ENCODE measurements at places on chromosomes 1 and 21.

DNA sequence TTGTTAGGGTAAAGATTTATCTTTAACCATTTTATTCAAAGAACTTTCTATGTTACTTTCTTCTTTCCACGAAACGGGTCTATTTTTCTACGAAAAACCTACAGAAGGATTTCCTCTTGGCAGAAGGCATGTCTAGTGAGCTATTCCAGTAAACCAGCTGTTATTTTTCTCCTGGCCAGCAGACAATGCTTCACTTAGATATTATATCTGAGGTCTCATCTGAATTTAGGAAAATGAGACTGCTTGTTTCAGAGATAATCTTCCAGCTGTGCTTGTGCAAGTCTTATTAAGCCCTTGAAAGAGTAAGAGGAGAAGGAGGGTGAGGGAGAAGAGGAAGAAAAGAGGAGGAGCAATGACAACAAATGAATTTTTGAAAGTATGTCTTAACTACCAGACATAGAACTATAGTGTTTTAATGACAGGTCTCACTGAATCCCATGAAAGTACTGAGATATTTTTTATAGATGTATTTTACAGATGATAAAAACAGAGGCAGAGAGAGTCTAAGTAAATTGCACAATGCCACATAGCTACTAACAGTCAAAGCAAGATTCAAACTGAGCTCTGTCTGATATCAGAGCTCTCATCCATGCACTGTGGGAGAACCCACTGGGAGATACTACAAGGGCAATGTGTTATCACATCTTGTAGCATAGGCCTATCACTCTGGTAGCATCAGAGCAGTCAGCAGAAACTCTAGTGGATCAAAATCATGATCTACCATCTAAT lies 54.6 kb upstream of the SAMSN1 start:
- no peak for DNase-seq

GRCh38 chr21:21096956-21097355 lies 98.7 kb downstream of the NCAM2 start:
- DNase-seq, result no peak

DNA sequence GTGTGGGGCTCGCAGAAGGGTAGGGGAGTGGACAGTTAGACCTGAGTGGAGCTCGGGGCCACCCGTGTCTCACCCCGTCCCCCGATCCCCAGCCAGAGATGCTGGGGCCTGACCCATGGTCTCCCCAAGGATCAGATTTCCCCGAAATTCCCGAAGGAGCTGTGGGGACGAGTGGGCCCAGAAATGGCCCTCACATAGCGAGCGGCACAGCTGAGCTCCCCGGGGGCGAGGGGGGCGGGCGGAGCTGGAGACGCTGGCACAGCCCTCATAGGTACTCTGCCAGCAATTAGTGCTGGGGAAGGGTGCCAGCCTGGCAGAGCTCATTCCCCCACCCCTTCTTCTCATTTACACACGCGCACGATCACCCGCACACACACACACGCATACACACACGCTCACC lies 9.2 kb downstream of the CASZ1 start:
- DNase-seq, result no peak

- DNase-seq, result no peak
Observed at GRCh38 chr1:63810936-63811469, 37.2 kb downstream of the ROR1 start.

GRCh38 chr1:248613742-248614141 lies 16.2 kb upstream of the OR2T10 start:
- no peak for DNase-seq

- no peak for DNase-seq
Observed at GRCh38 chr1:93200086-93200620, 19.6 kb downstream of the CCDC18 start.

- no peak for DNase-seq
Observed at GRCh38 chr1:60345621-60346020, 272.1 kb upstream of the C1orf87 start.

DNA sequence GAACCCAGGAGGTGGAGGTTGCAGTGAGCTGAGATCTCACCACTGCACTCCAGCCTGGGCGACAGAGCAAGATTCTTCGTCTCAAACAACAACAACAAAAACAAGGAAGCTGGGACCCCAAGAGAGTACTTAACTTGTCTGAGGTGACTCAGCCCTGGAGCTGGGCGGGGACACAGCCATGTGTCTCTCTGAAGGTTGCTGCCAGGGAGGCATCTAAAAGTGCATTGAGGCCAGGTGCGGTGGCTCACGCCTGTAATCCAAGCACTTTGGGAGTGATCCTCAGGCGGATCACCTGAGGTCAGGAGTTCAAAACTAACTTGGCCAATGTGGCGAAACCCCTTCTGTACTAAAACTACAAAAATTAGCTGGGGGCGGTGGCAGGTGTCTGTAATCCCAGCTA lies 7.7 kb downstream of the IFI6 start:
- no peak for DNase-seq

GRCh38 chr21:34242973-34243372 lies 120.8 kb upstream of the KCNE2 start:
- DNase-seq, result no peak

- DNase-seq, result no peak
Observed at GRCh38 chr1:35590476-35591040, 17.4 kb downstream of the TFAP2E start.

GRCh38 chr1:30684881-30685795 lies 38.2 kb downstream of the MATN1 start:
- DNase-seq, result no peak

DNA sequence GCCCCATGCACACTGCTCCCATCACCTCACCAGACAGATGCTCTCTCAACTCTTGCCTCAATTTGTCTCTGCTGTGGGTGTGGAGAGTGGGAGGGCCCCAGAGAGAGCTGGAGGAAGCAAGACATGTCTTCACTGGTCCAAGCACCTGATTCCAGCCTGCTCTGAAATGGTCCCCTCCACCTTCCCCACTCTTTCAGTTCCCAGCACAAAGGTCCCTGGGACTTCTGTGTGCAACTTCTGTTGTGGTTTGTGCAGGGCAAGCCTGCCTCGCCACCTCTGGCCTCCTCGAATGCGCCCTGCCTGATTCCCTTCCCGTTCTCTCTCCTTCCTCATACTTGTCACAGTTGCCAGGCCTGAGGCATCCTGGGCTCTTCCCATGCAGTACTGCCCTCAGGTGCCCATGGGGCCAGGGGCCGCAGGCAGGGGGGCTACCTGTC lies 119.3 kb downstream of the SYT2 start:
- no peak for DNase-seq

DNA sequence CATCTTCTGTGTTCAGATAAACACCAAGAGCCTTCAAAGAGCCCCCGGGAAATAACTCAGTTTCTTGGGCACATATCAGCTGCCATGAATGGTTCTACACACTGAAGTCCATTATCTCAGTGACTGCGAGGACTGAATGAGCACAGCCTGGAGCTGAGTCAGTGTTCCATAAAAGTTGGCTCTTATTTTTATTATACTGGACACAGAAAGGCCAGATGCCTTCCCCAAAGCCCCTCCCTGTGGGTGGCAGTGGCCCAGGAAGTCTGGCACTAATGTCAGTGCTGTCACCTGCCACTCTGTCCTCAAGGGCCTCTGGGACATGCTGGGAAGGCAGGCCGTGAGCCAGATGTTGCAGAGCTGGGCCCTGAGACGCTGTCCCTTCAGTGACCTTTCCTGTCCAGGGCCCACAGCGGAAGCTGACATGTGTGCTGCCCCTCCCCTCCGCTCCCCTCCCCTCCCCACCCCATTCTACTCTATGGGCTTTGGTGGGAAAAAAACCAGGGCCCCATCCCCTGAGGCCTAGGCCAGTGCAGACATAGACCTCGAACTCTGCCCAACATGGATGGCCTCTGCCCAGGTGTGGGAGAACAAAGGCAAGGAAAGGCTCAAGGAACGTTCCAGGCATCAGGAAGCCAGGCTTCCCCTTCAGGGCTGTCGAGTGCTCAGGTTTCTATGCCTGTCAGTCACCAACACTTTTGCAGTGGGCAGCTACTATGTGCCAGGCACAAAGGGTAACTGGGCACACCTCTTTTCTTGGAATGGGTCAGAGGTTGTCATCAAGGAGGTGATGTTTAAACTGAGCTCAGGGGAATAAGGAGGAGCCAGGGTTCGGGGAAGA lies 22.4 kb upstream of the NPPB start:
- no peak for DNase-seq

- no peak for DNase-seq
Observed at GRCh38 chr1:246528933-246529731, 22.1 kb upstream of the SMYD3 start.

- no peak for DNase-seq
Observed at GRCh38 chr1:34603594-34603993, 151.3 kb upstream of the GJB5 start.

GRCh38 chr1:179144626-179145025 lies 62.8 kb downstream of the TOR3A start:
- no peak for DNase-seq

DNA sequence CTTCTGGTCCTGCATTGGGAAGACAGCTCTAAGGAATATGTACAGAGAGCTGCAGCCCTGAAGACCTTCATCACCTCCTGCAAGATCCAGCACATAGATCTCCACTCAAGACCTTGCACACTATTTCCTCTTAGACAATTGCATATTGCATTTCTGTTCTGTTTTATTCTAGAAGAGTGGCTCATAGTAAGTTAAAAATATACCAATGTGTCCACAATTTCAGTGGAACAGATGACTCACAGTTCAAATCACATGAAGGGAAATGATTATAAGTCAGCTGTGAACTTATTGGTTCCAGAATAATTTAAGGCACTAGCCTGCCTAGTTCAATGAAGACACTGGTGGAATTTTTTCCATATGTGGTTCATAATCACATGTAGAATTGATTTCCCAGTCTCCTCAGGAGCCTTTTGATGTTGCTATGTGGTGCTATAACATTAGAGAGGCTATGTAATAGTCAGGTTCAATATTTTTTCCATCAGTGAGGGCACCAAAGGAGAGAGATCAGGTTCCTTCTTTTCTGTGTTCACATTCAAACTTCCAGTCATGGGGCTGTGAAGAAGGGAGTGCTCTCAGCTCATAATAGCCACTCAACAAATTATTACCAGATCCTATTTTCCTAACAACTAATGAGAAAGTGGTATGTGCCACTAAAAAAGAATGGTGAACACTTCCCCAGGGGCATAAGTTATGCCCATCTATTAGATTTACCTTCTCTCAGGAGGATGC lies 9.8 kb upstream of the AK5 start:
- no peak for DNase-seq

DNA sequence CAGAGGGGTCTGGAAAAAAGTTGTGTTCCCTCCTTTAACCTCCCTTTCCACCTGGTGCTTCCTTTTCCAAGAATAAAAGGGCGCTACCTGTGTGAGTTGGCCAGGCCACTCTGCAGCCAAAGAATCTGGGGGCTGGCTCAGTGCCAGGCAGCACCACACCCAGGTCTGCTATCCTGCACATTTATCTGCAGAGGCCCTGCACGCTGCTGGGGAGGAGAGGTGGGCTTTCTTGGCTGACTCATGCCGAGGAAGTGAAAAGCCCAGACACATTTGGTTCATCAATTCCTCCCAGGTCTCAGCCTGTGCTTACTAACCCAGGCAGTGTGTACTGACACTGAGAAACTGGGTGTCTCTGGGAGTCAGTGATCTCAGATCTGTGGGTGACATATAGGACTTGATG lies 79.8 kb upstream of the F3 start:
- no peak for DNase-seq

DNA sequence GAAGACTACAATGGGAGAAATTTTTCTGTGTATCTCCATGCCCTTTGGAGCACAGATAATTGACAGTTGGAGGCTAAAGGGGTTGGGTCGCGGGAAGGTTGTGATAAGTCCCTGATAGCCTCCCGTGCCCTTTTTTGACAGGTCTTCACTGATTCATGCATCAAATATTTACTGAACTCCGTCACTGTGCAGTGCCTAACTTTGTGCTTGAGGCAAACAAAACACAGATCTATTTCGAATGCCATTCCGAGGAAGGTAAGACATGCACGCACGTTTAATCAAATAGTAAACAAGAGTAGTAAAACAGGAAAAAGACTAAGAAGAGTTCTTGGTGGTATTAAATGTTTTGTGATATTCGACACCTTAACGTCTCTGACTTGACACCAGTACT lies 494 bp upstream of the PIP5K1A start:
- no peak for DNase-seq

GRCh38 chr1:52487632-52488031 lies 65.3 kb downstream of the TUT4 start:
- DNase-seq, result no peak

DNA sequence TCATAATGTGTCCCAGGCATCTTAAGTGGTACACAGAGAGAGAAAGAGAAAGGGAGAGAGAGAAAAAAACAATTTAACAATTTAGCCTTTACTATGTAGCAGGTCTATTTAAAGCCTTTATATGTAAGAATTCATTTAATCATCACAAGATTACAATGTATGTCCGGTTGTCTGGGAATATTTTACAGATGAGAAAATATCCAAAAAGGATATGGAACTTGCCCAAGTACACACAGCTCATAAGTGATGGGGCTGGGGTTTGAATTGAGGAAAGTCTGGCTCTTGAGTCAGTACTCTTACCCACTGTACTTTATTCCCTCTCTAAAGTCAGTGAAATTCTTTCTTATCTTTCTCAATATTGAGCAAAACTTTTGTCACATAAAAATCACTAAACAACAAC lies 104.6 kb downstream of the LYPLAL1 start:
- DNase-seq, result no peak

DNA sequence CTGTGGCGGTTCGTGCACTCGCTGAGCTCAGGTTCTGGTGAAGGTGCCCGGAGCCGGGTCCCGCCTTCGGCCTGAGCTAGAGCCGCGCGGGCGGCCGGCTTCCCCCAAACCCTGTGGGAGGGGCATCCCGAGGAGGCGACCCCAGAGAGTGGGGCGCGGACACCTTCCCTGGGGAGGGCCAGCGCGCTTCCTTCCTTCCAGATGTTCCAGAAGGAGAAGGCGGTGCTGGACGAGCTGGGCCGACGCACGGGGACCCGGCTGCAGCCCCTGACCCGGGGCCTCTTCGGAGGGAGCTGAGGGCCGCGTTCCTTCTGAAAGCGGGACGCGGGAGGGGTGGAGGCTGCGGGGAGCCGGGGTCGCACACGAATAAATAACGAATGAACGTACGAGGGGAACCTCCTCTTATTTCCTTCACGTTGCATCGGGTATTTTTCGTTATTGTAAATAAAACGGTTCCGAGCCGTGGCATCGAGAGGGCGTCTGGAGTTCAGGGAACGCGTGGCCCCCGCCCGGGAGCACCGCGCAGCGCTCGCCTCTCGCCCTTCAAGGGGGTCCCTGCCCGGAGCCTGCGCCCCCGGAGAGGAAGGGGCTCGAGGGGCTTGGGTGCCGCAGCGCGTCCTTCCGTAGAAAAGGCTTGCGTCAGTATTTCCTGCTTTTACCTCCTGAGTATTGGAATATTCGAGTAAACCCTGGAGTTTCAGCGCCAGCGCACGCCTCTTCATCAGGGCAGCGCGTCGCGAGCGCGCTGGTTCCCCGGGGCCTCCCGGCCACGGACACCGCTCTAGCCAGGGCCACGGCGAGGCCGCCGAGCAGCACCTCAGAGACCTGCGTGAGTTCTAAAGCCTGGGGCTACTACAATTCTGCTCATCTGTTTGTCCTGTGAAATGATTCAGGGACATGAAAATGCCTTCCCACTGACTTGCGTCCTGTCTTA lies 11.5 kb downstream of the YBEY start:
- no peak for DNase-seq

GRCh38 chr1:9309080-9309479 lies 16.4 kb downstream of the SPSB1 start:
- DNase-seq, result no peak
